Effector memory CD8-positive, alpha-beta T cell (primary cell): ENCODE measurements at places on chromosomes 3 and 15.

DNA sequence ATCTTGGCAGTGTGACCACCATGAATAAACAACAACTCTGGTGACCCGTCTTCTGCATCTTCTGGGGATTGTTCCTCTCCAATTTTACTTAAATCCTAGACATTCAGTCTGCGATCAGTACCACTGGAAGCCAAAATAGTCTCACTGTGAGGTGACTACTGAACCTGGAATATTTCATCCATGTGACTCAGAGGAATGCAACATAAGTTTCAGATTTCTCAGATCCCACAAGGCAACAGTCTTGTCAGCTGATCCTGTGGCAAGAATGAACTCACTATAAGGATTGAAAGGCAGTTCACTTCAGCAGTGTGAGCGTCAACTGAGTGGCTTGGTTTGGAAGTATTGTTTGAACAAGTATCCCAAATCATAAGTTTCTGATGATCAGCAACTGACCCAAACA is 13.2 kb downstream of the NSUN3 start:
- DNase-seq = no peak

GRCh38 chr3:118369892-118370491 is 664.7 kb downstream of the IGSF11 start:
- no peak for DNase-seq

DNA sequence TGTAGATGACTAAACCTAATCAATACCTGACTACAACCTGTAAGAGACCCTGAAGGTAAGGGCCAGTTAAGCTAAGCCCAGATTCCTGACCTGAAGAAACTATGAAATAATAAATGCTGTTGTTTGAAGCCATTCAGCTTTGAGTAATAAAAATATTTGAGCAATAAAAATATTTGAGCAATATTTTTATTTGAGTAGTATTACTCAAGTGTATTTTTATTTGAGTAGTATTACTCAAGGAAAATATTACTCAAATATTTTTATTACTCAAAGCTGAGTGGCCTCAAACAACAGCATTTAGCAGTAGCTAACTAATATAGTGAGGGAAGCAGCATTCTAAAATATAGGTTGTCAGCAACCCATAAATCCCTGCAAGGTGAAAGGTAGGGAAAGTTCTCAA is 143.8 kb upstream of the RARB start:
- no peak for DNase-seq

DNA sequence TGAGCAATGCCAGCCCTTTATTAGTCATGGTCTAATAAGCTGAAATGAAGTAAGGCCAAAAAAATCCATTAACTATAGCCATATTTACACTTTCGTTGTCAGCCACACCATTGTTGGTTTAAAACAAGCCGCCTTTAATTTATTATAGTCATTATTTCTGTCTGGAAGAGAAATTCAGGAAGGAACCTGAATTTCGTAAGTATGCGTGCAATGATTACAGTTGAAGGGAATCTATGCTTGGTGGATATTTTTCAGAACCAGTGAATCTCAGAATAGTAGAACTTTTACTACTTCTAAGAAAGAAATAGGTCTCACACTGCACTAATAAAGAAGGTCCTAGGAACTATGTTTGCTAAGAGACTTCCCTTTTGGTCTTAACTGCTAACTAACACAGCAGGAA is 59.1 kb downstream of the FAM43A start:
- no peak for DNase-seq

GRCh38 chr15:51677021-51677420 is 4.3 kb upstream of the SCG3 start:
- DNase-seq = no peak

DNA sequence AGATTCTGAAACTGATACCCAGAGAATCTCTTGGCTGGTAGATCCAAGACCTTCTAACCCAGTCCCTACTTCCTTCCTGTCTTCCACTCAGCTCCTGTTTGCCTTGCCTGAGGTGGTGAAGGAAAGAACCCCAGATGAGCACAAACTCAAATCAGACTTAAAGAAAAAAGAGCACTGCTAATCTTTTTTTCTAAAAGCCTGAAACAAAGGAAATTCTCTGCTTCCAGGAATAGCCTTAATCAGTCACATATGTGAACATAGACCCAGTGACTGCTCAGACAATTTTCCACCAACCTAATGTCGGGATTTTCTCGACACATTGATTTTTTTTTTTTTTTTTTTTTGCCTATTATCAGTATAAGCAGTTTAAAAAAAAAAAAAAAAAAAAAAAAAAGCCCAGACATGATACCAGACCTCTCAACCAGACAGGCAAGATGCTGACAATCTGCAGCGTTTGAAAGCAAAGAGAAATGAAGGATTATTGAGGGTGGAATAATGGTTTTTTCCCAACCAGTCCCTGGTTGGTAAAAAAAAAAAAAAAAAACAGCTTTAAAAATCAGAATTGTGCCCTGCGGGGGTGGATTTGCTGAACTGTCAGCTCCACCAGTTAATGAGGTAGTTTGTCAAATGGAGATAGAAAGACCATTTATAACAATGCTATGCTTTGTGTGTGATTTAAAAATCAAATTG is 256.8 kb upstream of the RARB start:
- DNase-seq = no peak

DNA sequence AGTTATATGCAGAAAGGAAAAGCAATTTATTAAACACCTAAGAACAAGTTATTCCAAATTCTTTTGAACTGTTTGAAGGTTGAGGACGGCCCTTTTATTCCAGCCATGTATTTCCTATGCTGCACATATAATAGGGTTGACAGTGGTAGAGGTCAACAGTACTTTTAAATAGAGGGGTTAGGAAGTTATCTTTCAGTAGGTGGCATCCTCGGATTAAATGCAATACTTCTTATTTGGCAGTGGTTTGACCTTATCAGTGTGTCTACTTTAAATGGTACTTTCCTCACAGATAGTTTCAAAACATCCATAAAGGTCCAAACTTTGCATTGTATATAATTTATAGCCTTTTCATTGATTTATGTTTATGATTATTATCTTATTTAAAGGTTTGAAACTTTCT is 558.7 kb downstream of the TUSC7 start:
- DNase-seq = no peak

GRCh38 chr15:47399100-47399499 is 318.2 kb upstream of the SEMA6D start:
- DNase-seq = no peak

DNA sequence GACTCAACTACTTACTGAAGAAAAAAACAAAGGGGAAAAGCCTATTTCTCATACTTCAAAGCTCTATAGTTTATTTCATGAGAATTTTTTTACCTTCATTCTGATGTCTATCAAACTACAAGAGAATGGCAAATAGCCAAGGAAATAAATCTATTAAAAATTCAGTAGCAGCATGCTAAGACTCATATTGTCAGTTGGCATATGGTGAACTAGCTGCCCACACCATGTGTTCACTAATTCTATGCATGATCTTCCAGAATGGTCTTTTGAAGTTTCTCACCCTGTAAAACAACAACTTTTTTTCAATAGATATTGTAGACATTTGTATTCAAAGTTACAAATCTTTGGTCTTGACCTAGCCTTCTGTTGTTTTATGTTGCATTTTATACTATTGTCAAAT is 386.2 kb downstream of the RSL24D1 start:
- DNase-seq = no peak

GRCh38 chr3:107574650-107575049 is 51.9 kb downstream of the BBX start:
- DNase-seq = no peak

GRCh38 chr3:155979746-155980145 is 109.3 kb downstream of the GMPS start:
- no peak for DNase-seq

DNA sequence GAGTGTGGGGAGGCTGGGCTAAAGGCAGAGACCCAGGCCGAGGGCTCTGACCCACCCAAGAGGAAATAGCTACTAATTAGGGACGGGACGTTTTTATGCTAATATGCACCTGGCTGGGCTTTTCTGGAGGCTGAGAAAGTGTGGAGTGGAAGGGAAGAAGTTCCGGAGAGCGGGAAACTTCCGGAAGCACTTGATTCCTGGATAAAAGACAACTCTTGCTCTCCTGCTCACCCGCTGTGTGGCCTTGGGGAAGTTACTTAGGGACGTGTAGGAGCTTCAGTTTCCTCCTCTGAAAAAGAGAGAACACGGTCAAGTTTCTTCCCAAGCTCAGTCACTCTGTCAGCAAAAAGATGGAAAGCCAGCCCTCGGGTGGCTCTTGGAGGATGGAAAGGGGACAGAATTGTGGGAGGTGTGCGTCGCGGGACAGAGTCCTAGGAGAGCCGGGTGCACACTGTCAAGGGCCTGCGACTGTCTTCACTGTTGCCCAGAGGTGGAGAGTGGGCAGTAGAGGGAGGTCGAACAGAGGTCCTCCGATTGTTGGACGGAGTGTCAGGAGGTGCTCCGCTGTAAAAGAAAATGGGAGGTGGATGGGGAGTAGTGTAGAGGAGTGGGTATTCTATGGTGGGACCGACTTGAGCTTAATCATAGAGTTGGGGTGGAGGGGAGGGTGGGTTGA is 43.2 kb downstream of the EPHB3 start:
- DNase-seq = no peak

GRCh38 chr3:119145128-119145499 is 851 bp upstream of the TEX55 start:
- DNase-seq = no peak

- DNase-seq = no peak
Observed at GRCh38 chr3:138139691-138140090, 7.5 kb upstream of the A4GNT start.

- DNase-seq = no peak
Observed at GRCh38 chr3:161066930-161067329, 38.2 kb downstream of the B3GALNT1 start.

- DNase-seq = no peak
Observed at GRCh38 chr3:12427551-12427950, 56.7 kb upstream of the TSEN2 start.

DNA sequence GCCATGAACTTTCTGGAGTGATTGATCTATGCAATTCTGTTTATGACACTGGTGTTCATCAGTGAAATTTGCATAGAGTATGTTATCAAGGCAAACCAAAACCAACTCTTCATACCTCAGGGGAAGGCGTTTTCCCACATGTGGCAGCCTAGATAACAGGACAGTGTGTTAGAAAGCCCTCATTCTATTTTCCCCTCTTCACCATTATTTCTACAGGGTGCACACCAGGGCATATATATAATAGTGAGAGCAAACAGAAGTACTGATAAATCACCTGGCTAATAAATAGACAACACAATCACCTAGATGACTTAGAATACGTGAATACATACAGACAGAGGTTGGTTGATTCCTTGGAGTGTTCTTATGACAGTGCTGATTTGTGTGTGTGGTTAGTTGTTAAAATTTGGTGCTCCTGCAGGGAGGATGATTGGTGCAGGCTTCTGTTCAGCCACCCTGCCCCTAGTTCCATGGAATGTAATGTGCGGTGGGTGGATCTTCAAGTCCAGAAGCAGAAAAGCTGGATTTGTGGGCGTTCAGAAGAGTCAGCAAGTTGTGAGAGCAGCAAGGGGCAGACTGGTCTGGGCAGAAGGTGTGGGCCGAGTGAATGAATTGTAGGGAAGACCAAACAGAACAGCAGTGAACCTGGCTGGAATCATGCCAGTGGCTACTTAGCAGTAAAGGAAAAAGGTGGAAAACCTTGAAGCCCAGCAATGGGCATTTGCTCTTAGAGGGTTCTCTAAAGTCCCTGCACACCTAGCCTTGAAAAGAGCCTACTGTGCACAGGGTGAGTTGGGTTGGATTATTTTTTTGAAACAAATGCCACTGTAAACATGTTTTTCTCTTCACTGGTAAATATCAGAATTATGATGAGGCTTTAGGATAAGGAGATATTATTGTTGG is 11.7 kb upstream of the RARRES1 start:
- no peak for DNase-seq
